ENCODE measurements at places on chromosomes 5 and 9.
A peak's percentile ranks its signal among the peaks of the same experiment; 100 is the strongest.

- DNase-seq, result no peak
Measured at GRCh38 chr5:135234242-135234641, 164.8 kb downstream of the MACROH2A1 start.

GRCh38 chr9:104743376-104743985 lies 4.0 kb upstream of the NIPSNAP3A start:
- peak; percentile 21 for DNase-seq

- no peak for DNase-seq
Measured at GRCh38 chr5:180816608-180817534, 14.3 kb upstream of the MGAT1 start.

DNA sequence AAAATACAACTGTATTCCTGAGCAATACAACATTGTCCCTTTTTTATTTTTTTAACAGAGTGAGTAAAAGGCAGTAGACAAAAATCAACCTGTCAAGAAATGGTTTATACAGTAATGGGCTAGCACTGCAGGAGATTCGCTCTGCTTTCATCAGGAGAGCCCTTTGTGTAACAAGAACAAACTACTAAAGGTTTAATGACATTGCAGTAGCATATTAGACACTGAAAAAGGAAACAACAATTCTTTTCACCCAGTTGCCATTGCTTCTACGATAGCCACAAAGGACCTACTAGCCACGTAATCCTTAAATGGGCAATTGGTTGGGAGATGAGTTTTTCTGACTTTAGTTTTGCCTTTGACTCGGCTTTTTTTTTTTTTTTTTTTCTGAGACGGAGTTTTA lies 319.8 kb upstream of the TRPM3 start:
- DNase-seq, result no peak

All from NCI-H446 treated with DMSO at 0.1 percent for 48 hours (cell line).